GM13976 (cell line): ENCODE measurements at places on chromosomes 3 and 15.
A peak's percentile ranks its signal among the peaks of the same experiment; 100 is the strongest.

GRCh38 chr15:70101459-70102113, 3.9 kb upstream of the TLE3 start:
- DNase-seq = no peak

- DNase-seq = no peak
Measured at GRCh38 chr3:76753599-76753998, 286.3 kb upstream of the ROBO2 start.

GRCh38 chr3:183619624-183620251, 15.7 kb upstream of the KLHL24 start:
- no peak for DNase-seq

DNA sequence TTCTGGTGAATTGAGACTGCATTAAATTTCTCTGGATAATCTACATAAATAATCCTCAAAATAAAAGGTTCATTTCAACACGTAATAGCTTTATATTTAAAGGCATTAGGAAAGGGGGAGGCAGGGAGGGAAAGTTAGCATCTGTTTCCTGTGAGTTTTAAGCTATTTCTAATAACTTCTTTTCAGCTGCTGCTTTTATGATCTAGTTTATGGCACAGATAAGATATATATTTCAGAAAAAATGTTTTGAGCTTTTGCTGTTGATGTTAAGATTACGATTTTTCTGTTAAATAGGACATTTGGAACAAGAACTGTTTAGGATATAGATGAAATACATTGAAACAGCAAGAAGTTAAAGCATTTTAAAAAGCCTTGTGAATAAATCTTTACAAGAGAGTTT, 30.0 kb downstream of the UBE2E1 start:
- no peak for DNase-seq

- DNase-seq = no peak
Measured at GRCh38 chr3:171640520-171641412, 169.5 kb downstream of the PLD1 start.

GRCh38 chr15:58517682-58518525, 86.1 kb downstream of the LIPC start:
- DNase-seq = peak; percentile 53

- peak; percentile 22 for DNase-seq
Measured at GRCh38 chr3:159263750-159264553, 462.1 kb downstream of the MFSD1 start.

DNA sequence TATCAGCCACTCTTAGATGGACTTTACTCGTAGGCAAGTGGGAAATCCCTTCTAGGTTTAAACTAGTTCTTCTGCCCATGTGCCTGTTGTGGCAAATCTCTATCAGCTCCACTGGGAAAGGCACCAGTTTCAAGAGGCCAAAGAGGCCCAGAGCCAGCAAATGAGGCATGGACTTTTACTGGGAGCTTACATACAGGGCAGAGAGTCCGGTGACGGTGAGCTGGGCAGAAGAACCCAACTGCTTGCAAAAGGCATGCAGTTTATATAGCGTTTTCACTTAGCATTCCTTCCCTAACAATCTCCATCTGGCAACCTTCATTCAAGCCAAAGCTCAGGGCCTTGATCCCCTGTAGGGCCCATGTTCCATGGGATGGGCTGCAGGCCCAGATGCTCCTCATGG, 93.0 kb upstream of the C3orf80 start:
- no peak for DNase-seq

- DNase-seq = no peak
Measured at GRCh38 chr3:105022813-105023212, 343.9 kb upstream of the ALCAM start.

DNA sequence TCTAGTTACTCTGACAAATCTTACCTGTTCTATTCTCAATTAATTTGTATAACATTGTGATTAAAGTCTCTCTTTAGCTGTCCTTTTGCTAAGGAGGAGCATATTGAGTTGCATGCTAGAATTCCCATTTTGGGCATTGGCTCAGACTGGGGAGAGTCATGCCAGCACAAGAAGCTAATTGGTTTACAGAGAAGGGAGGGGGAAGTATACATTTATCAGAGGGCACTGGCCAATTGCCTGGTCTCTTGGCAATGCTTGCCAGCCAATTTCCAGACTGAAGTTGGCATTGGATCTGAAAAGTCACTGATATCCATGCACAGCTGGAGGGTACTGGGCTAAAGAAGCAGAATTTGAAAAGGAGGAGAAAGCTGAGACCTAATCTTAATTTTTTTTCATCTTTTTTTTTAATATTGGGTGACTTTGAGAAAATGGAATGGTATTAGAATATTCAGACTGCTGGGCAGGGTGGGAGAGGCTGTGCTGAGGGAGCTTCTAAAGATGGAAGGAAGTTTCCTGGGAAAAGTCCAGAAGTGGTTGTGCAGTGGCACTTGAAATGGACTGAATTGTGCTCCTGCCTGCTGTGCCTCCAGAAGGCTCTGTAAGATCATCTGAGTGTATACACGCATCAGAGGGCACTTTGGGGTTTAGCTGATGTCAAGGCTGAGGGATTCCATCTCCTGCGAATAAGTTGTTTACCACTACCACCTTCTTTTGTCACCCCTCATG, 365.2 kb upstream of the DPH6 start:
- no peak for DNase-seq

DNA sequence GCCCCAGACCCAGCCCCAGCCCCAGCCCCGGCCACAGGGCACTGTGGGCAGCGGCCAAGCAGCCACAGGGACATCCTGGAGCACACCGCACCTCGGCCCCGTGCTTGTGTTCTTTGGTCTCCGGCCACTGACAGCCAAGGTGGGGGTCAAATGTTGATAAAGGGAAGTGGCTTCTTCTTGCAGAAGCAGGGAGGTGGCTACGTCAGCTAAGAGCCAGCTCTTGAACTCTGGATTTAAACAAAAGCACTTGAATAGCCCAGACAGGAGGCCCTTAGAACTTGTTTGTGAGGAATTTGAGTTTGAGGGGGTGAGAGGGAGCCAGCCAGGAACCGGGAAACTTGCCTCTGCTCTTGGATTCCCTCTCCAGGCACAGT, 135.8 kb upstream of the ABHD17C start:
- no peak for DNase-seq

DNA sequence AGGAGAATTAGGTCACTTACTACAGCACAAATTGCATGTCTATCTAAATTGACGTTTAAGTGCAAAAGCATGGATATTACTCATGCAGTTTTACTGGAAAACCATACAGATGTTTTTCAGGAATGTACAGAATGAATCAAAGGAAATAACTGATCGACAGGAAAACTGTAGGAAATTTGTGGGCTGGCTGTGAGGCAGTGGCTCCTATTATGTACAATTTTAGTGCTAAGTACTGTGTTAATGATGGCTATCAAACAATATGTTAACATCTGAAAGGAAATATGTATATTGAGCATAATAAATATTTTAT, 6.9 kb downstream of the NUDT16 start:
- DNase-seq = no peak

- no peak for DNase-seq
Measured at GRCh38 chr15:57352535-57353316, 23.6 kb upstream of the CGNL1 start.

DNA sequence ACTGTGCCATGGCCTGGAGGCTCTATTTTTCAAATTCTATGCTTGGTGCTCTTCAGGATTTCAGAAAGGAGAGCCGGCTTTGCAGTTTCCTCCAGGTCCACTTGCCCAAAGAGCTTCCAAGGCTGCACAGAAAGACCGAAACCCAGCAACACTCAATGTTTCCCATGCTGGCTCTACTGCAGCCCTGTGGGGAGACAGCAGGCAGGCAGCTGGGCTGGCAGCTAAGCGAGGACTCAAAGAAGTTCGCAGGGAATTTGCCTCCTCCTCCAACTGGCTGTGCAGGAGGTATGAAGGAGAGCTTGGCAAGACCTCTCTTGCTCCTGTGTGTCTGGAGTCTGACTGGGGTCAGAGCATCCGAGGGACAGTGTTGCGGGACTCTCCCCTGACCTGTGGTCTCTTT, 17.4 kb upstream of the ITGA11 start:
- DNase-seq = no peak

- DNase-seq = peak; percentile 55
Measured at GRCh38 chr3:73508330-73508954, 116.3 kb downstream of the PDZRN3 start.

GRCh38 chr3:149489060-149489690, 14.7 kb downstream of the TM4SF4 start:
- peak; percentile 29 for DNase-seq
